ENCODE measurements at places on chromosomes 1 and 21.

GRCh38 chr21:21864321-21864840 lies 866.2 kb downstream of the NCAM2 start:
- peak; percentile 62 for DNase-seq

- DNase-seq, result no peak
These were observed 57.3 kb downstream of the PGBD5 start for GRCh38 chr1:230368871-230369270.

- DNase-seq, result no peak
These were observed 5.5 kb upstream of the GBP1 start for GRCh38 chr1:89070509-89070908.

DNA sequence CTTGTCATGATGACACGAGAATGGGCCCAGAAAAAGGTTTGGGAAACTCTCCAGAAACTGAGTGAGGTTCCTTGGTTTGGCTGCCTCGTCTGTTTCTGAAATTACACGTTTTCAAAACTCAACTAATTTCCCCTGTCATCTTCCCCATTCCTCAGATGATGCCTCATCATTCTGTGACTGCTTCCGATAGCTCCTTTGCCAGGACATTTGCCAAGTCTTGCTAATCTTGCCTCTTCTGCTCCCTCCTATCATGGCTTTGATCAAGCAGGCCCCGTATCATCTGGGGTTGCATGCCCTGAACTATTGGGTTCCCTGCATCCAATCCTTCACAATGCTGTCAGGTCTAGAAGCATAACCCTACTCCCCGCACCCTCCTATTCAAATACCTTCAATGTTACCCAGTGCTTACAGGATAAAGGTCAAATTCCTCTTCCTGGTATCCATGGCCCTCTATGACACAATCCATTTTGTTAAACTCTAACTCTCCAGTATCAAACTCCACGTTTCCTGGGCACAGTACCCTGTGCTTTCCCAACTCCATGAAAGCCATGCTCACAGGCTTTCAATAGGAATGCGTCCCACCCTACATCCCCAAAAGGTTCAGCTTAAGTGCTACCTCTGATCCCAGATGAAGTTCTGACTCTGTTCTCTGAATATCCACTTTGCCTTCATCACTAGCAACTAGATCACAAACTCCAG lies 22.2 kb upstream of the TMEM200B start:
- no peak for DNase-seq

DNA sequence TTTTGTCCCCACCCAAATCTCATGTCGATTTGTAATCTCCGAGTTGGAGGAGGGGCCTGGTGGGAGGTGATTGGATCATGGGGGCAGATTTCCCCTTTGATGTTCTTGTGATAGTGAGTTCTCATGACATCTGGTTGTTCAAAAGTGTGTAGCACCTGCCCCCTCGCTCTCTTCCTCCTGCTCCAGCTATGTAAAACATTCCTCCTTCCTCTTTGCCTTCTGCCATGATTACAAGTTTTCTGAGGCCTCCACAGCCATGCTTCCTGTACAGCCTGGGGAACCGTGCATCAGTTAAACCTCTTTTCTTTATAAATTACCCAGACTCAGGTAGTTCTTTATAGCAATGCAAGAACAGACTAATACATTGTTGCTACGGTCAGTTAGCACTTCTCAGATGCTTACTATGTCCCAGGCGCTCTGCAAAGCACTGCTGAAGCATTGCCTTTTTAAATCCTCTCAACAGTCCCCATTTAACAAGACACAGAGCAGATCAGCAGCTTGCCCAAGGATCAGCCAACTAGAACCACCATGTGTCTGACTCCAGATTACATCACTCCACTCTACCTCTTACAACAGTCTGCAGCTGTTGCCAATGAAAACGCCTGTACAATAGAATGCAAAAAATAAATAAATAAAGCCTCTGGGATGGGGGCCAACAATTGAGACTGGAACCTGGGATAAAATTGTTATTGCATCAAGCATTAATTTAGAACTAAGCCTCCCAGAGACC lies 52.4 kb upstream of the USP1 start:
- peak; percentile 89 for DNase-seq

DNA sequence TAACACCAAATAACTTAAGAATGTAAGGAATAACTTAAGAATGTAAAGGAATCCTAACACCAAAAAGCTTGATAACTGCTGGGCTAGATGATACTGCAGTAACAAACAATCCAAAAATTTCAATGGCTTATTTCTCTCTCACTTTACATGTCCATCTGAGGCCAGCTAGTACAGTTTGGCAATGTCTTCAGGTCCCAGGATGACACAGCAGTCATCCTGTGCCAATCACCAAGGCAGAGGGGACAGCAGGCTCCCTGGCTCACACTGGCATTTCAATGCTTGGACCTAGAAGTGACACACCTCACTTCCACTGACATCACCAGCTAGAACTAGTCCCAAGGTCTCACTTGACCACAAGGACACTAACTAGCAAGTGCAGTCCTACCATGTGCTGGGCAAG lies 15.3 kb downstream of the DNAJC11 start:
- DNase-seq, result no peak

DNA sequence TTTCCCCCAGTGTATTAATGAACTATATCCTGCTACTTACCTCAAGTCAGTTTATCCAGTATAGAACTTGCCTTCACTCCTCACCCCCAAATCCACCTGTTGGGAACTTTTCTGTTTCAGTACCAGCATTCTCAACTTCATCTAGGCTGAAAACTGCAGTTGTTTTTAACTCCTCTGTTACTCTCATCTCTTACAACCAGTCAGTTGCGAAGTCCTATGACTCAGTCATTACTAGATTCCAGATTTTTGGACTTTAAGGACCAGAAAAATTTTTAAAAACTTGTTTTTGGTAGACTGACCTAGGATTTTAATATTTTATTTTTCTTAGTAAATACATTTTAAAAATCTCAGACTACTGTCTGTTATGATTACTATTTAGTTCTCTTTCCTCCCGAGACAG lies 8.1 kb downstream of the GNAI3 start:
- no peak for DNase-seq

- DNase-seq, result no peak
These were observed at the start of gene TMCO2 for GRCh38 chr1:40247655-40248054. Gene TMCO2, plus strand, starts transcription at chr1:40247937. Its CDS starts 57 bp downstream, at chr1:40247994.

GRCh38 chr21:29250636-29251035 lies 48.1 kb upstream of the BACH1 start:
- no peak for DNase-seq

DNA sequence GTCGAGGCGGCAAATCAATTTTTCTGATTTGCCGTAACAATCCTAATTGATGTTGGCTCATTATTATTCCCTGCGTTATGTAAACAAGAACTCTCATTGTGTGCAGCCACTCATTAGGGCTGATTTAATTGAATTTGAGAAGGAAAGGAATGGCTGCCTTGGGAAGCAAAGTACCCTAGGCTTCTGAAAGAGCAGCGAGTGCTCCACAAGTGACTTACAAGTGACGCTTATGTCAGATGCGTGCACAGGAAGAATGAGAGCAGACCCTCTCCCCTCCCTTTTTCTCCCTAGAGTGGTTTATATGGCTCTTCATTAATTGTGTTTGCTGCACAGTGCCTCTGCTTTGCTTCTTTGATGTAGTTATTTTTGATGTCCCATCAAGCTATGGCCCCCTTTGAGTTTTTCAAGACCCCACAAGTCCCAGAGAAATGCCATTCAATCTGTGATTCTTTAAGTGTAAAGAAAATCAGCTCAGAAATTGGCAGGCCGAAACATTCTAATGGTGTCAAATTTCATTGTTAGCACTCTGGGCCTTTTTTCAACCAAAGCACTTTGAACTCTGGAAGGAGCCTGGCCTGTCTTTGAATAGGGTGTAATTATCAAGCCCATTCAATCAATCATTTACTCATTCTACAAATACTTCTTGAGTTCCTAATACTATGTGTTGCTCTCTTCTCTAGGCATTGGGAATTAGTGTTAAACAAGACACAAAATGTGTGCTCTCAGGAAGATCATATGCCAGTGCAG lies 86.8 kb upstream of the VAV3 start:
- DNase-seq, result no peak

- no peak for DNase-seq
These were observed 535 bp downstream of the SETD4 start for GRCh38 chr21:36059823-36060158.

DNA sequence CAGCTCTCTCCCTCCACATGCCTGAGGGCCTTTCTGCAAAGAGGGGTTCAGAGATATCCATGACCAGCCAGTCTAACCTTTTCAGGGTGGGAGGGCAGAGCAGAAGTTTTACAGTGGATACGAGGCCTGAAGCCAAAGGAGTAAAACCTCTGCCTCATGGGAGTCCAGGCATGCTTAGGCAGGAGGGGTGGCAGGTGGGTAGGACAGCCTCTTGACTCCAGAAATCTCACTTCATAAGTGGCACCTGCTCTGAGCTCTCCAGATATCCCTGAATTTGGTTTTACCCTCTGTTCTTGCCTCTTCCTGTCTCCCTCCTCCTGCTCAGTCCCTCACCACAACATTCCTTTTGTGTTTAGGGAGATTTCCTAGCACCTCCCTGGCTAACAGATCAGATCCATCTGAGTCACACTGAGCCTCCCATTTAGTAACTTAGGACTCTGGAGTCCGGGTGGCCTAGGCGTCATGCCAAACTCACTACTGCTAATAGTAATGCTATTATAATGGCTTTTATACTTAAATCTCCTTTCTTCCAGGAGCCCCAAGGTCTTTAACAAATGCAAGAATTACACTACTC lies 201.0 kb downstream of the HS2ST1 start:
- DNase-seq, result no peak

DNA sequence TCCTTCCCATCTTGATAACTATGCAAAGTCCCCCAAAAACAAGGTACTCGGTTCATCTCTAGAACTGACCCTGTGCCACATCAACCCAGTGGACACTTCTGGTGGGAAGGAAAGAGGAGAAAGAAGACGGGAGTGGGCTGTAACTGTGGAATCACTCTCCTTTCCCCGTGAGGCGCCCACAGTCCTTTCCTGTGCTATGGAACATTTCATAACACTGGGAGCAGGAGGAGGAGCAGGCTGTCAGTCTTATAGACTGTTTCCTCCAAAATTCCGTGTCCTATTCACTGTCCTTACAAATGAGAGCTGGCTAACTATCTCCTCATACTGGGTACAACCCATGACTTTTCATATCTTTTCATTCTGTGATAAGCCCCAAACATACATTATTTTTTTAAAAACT lies 40.7 kb downstream of the PLEKHA6 start:
- DNase-seq, result no peak

DNA sequence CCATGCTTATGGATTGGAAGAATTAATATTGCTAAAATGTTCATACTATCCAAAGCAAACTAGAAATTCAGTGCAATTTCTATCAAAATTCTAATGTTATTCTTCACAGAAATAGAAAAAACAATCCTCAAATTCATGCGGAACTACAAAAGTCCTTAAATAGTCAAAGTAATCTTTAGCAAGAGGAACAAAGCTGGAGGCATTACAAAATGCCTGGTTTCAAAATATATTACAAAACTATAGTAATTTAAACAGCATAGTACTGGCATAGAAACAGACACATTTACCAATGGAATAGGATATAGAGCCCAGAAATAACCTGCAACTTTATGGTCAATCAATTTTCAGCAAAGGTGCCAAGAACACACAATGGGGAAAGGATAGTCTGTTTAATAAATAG lies 3.8 kb downstream of the CTSS start:
- DNase-seq, result no peak

DNA sequence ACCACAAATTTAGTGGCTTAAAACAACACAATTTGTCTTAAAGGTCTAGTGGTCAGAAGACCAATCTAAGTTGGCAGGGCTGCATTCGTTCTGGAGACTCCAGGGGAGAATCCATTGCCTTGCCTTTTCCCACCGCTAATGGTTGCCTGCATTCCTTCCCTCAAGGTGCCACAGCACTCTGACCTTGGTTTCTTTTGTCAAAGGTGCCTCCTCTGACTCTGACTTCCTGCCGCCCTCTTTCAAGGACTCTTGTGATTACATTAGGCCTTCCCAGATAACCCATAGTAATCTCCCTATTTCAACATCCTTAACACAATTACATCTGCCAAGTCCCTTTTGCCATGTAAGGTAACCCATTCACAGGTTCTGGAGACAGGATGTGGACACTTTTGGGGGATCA lies 145.3 kb downstream of the S1PR1 start:
- no peak for DNase-seq

DNA sequence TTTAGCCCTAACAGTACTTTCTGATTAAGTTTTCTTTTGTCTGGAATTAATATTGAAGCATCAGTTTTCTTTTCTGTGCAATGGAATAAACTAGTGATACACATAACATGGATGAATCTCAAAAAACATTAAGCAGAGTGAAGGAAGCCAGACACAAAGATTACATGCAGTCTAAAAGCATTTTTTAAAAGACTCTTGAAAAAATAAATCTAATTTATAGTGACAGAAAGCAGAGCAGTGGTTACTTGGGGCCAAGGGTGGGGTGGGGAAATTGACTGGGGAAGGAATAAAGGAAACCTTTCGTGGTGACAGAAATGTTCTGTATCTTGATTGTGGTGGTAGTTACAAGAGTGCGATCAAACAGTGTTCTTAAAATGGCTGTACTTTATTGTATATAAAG lies 20.2 kb upstream of the ST6GALNAC3 start:
- DNase-seq, result no peak

DNA sequence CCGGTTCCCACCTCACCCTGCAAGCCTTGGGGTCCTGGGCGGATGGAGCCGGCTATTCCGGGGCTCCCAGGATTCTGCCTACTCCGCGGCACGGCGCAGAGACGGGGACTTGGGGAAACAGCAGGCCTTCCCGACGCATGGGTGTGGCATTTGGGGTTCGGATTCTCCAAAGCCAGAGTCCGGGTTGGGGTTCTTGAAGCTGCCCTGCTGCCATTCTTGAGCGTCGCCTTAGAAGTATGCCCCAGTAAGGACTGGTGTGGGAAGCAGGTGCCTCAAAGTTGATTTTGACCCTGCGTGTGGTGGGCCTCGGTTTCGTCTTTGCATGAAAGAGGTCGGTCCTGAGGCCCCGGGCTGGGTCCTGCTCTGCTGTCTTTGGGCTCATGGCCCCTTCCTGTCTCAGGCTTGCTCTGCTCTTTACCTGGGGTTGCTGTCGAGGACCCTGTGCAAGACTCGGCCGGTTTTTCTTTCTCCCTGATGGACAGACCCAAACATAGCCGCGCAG lies 696 bp downstream of the GUK1 start:
- DNase-seq, result no peak

DNA sequence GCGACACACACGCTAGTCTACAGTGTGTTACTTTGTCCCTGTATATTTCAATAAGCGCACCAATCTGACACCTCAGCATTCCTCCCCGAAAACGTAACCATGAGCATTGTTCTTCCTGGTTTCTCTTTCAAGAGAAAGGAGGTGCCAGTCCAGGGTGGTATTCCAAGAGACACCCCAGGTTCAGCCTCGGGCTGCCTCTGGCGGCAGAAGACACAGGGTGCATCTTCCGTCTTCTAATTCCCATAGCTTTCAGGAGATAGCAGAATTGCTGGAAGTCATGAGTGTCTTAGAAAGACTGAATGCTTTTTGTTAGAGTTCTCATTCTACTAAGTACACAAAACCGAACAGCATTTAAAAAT lies 15.9 kb upstream of the RGS8 start:
- no peak for DNase-seq

Measured in NCI-H446 treated with DMSO at 0.1 percent for 48 hours (cell line).